ENCODE measurements at places on chromosomes 11 and 22. TPM values are rescaled to one million over a fixed set of nuclear protein-coding genes. Genes with fewer than 3 reads are reported as not detected.

GRCh38 chr11:130478204-130478701, 29.8 kb downstream of the ADAMTS15 start:
- no peaks in the 10 kb centered on the region for H3K27me3 ChIP-seq
- H3K36me3 ChIP-seq = no peaks in the 10 kb centered on the region
- H3K27ac ChIP-seq = no peak overlapping the region
- H3K4me1 ChIP-seq = no peaks in the 10 kb centered on the region
- H3K4me3 ChIP-seq = no peak overlapping the region
- DNase-seq = no peak

GRCh38 chr22:26857169-26857568, 199.8 kb downstream of the MIAT start:
- H3K27me3 ChIP-seq = no peaks in the 10 kb centered on the region
- H3K4me1 ChIP-seq = no peaks in the 10 kb centered on the region
- DNase-seq = no peak
- H3K4me3 ChIP-seq = no peak overlapping the region
- H3K27ac ChIP-seq = no peak overlapping the region
- no peaks in the 10 kb centered on the region for H3K36me3 ChIP-seq

FZD4 gene
- 4.8 TPM for polyA plus RNA-seq

OTOG gene
- polyA plus RNA-seq = not detected

INS gene
- polyA plus RNA-seq = 145,342 TPM

All from pancreas (tissue), 10 donors.